ENCODE measurements at places on chromosomes 3 and 15.

DNA sequence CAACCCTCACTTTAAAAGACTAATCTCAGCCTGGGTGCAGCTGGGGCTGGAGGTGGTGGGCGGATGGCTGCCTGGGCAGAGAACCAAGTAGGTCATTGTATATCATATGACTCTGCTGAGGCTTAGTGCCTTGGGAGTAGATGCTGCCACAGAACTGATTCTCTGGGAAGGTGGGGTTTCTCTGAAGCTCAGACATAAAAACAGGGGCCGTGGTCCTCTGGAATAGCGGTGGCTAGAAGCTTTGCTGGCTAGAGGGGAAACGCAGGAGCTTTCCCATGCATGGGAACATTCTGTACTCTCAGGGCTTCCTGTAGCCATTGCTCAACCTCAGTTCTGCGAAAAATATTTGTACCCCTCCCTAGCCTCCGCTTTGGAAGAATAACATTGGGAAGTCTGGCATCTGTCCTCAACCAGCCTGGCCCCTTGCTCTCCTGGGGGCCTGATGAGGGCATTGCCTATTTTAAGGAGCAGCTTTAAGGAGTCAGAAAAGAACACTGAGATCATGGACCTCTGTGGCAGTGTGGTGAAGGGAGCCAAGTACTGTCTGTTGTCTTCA lies 14.7 kb downstream of the TIMP4 start:
- DNase-seq, result no peak

DNA sequence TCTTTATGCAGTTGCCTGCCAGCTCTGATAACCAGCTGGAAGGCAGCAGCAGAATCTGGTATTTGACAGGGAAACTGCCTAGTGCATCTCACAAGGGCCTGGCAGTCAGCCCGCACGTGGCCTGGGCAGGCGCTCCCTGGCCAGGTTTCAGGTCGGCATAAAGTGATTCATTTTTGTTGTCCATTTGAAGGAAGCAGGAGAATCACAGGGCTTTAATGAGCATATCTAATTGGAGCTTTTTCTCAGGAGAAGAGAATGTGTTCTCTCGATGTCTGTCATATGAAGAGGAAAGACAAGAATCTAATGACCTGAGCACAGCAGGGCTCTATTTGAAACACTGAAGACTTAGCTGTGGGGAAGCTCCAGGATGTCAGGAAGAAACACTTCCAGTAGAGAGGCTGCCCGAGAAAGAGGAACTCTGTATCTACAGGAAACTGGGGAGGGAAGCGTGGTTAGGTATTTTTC lies 98.8 kb upstream of the MB21D2 start:
- peak; percentile 36 for DNase-seq

DNA sequence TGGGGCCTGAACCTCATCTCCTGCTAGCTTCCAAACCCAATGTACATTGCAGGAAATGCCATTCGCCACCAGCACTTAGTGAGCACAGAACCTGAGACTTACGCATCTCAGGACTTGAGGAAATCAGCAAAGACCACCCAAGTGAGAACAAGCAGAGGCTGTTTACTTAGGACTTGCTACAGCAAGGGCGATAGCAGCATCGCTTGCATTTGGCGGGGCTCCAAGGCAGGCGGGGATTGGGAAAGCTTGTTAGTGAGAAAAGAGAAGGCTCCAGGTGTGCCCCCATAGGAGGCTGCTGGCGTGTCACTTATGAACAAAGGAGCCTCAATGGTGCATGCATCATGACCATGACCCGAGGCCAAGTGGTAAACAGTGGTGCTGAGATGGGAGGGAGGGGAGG lies 19.7 kb downstream of the SLC6A20 start:
- no peak for DNase-seq

DNA sequence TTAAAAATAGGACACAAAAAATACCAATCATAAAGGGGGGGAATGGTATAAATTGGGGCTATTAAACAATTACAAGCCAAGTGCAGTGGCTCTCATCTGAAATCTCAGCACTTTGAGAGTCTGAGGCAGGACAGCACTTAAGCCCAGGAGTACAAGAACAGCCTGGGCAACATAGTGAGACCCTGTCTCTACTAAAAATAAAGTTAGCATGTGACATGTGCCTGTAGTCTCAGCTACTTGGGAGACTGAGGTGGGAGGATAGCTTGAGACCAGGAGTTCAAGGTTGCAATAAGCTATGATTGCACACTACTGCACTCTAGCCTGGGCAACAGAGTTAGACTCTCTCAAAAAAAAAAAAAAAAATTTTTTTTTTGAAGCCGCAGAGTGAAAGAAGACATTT lies 23.8 kb upstream of the GABPB1 start:
- no peak for DNase-seq

- DNase-seq, result no peak
Observed at GRCh38 chr15:59013246-59013873, 25.9 kb downstream of the RNF111 start.

DNA sequence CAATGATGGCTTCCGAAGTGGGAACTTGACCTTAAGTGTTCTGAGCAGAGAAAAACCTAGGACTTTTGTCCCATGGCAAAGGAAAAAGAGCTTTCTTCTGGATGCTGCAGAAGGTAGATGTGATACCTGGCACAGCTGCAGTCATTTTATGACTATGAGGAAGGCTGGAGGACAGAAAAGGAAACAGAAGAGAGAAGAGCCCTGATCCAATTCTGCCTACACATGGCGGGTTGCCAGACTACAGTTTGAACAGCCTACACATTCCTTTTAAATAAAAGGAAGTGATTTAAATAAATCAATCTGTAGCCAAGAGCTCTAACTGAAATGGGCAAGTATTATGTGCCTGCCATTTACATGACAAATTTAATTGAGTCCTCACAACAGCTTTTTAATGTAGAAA lies 43.6 kb upstream of the CHRNB4 start:
- no peak for DNase-seq

GRCh38 chr15:89441295-89441812 lies 55.0 kb downstream of the RHCG start:
- DNase-seq, result no peak

DNA sequence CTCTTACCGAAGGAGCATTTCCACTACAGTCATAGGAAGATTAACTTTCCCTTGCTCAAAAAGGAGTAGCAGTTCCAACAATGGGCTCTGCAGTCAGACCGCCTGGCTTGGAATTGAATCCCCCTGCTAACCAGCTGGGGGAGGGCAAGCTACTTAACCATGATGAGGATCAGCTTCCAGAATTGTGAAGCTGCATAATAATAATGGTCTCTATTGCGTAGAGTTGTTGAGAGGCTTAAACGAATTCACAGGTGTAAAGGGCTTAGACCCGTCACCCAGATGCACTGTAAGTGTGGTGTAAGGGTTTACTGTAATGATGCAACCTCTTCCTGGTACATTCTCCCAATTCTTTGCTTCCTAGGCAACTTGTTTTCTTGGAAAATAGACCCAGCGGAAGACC lies 185.2 kb upstream of the RGMA start:
- no peak for DNase-seq

GRCh38 chr3:141246224-141246957 lies 14.8 kb downstream of the PXYLP1 start:
- no peak for DNase-seq

DNA sequence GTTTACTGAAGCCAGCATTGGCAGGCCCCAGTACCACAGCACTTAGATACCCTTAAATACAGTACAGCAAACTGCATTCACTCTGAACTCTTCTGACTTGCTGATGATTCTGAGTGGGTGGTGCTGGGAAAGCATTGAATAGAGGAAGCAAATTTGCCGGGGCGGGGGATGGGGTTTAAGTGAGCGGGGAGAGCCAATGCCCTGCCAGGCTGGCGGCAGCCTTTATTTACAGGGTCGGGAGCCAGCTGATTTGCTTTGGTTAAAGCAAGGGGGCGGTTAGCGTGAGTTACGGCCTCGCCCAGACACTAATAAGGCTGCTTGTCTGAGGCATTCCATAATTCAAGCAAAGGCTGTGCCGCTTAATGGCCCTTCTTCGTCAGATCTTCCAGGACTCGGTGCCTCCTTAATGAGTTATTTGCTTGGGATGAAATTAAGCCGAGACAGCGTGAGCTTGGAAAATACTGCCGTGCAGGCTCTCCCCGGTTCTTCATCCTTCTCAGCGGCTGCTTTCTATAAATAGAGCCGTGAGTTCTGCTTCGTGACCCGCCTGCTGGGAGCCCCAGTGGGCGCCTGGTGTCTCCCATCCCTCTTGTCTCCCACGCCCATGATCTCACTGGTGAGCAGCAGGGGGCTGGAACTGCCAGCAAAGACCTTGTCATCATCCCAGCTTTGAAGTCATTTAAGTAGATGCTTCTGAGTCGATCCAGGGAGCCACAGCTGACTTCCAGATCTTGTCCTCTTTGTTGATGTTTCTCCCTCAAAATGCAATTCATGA lies 25.8 kb downstream of the SPSB4 start:
- DNase-seq, result no peak
